Effector memory CD8-positive, alpha-beta T cell (primary cell): ENCODE measurements at places on chromosomes 1 and 21.

DNA sequence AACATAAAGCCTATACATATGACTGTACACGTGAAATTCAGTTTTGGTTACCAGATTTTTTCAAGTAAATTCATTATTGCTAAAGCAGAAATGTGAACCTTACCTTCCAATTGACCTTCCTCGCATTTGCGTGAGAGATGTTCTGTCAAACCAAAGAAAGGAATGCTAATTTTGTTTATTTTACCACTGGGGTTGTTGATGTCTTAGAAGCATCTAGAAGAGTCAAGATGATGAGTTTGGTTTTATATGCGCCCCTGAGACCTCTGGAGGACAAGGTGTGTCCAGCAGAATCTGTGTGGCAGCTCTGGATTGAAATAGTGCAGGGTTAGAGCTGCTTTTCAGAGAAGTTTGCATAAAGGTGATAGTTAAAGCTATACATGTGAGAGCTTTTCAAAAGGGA lies 48.4 kb downstream of the ZBTB40 start:
- DNase-seq = no peak

- DNase-seq = no peak
Observed at GRCh38 chr1:1210726-1211540, 3.0 kb downstream of the TNFRSF4 start.

DNA sequence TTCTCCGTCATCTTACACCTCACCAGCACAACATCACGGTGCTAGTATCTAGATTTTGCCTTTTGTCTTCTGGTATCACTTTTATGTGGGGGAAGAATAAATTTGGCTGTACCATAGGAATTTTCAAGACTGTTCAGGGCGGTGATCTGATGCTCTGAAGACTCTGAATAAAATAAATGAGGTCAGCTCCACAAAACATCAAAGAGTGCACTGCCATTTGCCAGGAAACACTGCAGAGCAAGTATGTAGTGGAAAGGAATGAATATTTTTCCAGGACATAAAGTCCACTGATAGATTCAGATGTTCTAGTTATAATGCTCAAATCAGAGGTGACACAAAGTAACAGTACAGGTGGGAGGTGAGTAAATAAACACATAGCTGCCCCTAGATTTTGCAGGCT lies 56.3 kb downstream of the ZP4 start:
- no peak for DNase-seq

GRCh38 chr1:35932158-35932636 lies 1.3 kb downstream of the AGO3 start:
- no peak for DNase-seq

GRCh38 chr1:109697066-109697465 lies 9.4 kb downstream of the GSTM1 start:
- no peak for DNase-seq

GRCh38 chr1:158049853-158050252 lies 56.4 kb downstream of the KIRREL1 start:
- DNase-seq = no peak

DNA sequence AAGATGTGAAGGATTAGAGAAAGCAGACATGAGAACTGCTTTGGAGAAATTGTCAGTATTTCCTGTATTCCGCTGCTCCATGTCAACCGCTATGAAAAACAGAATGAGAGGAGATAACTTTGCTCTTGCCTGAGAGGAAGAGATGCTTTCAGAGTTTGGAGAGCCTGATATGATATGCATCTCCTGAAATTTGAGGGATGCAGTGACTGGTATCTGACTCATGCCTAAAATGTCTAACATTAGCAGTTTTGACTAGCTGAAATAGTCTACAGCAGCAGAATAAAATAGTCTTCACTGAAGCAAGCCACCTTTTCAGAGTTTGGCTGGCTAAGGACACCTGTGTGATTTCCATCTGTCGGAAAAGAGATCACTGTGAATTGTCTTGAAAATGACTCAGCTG lies 165.8 kb upstream of the LRRC7 start:
- DNase-seq = no peak

- no peak for DNase-seq
Observed at GRCh38 chr1:229191066-229191674, 79.7 kb upstream of the RAB4A start.

GRCh38 chr1:29381426-29381825 lies 145.1 kb downstream of the PTPRU start:
- no peak for DNase-seq

DNA sequence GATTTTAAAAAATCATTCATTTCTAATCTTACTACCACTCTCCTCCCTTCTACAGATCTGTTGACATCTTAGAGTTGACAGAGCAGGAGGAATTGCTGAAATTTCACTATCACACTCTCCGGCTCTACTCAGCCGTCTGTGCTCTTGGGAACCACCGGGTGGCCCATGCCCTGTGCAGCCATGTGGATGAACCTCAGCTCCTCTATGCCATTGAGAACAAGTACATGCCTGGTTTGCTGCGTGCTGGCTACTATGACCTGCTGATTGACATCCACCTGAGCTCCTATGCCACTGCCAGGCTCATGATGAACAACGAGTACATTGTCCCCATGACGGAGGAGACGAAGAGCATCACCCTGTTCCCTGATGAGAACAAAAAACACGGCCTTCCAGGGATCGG lies 276.7 kb downstream of the ZP4 start:
- no peak for DNase-seq

GRCh38 chr1:26970810-26971209 lies 10.5 kb upstream of the KDF1 start:
- no peak for DNase-seq

DNA sequence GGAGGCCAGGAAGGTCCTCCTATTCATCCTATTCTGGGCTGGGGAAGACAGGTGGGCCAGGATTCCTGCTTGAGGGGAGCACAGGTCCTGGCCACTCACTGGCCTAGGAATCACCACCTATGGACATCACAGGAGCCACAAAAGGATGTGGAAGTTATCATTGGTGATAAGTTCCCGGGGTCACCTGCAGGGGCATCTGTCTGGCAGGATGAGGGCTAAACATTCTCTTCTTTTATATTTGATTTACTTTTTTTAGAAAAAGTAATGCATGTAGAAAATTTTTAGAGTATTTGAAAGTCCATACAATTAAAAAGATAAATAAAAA lies 33.2 kb upstream of the KIAA0040 start:
- DNase-seq = no peak

GRCh38 chr1:35129080-35129479 lies 49.9 kb downstream of the ZMYM1 start:
- no peak for DNase-seq

DNA sequence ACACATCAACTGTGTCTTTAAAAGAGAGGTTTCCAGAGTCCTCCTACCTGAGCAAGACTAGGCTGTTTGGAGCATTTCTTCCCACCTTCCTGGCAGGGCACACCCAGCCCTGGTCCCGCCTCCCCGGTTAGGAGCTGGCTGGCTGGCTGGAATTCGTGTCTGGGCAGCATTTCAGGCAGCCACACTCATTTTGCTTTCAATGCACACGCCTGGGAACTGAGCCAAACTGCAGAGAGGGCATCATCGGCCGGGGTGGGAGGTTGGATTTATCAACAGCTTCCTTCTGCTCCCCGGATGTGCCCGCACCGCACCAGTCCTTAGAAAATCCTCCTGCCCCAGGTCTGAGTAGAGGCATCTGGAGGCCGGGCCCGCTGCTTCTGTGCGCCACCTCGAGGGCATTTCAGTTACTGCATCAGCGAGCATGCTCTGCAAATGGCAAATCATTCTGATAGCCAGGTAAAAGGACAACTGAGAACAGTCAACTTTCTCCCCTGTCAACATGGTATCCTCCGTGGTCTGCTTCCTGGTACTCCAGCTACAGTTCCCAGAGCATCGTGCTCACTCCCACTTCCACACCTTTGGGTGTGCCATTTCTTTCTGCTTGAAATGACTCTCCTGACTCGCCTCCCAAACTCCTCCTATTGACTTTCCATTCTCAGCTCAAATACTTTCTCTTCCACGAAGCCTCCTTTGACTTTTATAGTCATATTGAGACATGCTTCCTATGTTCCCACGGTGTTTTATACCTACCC lies 20.6 kb downstream of the TCEA3 start:
- DNase-seq = peak; percentile 81

- DNase-seq = no peak
Observed at GRCh38 chr1:202259705-202260104, 66.1 kb downstream of the LGR6 start.

GRCh38 chr1:17156108-17156507 lies 36.9 kb upstream of the PADI2 start:
- no peak for DNase-seq

DNA sequence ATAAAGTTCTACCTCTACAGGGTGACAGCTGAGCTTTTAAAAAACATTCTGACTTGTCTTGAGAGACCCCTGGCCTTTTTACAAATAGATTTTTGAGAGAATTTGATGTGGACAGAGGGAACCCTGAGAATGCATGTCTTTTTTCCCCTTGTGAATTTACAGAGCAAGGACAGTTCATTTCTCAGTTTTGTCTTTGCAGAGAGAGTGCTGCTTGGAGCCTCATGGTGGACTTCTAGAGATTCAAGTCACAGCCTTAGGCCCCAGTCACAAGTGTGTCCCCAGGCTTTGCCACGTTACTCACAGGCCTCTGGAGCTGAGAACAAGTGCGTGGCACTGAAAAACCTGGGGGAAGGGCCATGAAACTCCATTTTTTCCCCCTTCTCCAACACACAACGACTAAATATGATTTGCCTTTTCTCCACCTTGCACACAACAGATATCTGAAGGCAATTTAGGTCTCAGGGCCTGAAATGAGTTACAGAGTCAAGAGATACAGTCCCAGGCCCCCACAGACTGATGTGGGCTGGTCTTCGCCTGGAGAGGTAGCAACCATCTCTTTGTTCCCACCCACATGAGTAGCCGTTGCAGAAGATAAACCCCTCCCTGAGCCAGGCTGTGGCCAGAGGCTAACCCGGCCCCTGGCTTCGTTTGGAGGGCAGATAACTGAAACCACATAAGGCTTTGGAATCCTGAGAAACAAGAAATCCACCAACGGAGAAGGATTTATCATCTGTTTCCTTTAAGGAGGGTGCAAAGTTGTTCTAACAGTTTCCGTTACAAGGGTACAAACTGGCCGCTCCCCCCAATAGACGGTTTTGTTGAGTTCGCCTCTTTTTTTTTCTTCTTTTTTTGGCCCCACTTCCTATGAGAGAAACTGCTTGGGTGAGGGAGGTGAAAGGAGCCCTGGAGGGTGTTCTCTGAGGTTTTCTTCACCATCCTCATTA lies 1.0 kb upstream of the PIGV start:
- DNase-seq = no peak

GRCh38 chr1:82179131-82179530 lies 378.4 kb downstream of the ADGRL2 start:
- DNase-seq = no peak

GRCh38 chr1:192435704-192436103 lies 118.9 kb downstream of the RGS21 start:
- DNase-seq = no peak

DNA sequence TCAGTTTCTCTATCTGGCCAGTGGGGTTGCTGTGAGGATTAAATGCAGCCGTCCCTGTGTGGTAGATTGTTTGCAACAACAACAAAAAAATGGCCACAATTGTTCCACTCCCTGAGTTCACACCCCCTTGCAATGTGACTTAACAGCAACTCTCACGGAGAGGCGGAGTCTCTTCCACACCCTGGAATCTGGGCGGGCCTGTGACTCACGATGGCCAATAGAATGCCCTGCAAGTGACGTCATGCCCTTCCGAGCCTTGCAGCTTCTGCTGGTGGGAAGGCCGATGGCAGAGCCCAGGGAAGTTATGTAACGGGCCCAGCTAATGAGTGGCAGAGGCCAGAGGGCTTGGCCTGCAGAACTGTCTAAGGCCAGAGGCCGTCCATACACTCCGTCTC lies 87.9 kb downstream of the RIPK4 start:
- DNase-seq = no peak

- DNase-seq = no peak
Observed at GRCh38 chr1:110620250-110620615, 14.1 kb upstream of the KCNA2 start.

DNA sequence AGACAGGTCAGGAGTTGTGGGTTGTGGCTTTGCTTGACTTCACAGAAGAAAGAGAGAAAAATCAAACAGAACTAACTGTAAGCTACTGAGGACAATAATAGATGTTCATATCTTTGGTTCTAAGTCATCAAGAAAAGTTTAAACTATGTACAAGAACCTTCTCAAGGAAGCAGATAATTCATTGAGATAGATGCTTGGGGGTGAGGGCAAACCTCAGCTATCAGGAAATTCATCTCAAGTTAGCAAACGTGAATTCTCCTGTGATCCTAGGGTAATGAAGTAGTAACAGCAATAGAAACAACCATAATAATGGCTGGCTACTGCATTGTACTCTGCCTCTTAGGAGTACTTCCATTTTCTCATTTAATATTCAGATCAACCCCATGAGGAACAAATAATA lies 506.2 kb downstream of the PLPP3 start:
- no peak for DNase-seq

- DNase-seq = no peak
Observed at GRCh38 chr1:100299521-100300222, 33.7 kb downstream of the RTCA start.

DNA sequence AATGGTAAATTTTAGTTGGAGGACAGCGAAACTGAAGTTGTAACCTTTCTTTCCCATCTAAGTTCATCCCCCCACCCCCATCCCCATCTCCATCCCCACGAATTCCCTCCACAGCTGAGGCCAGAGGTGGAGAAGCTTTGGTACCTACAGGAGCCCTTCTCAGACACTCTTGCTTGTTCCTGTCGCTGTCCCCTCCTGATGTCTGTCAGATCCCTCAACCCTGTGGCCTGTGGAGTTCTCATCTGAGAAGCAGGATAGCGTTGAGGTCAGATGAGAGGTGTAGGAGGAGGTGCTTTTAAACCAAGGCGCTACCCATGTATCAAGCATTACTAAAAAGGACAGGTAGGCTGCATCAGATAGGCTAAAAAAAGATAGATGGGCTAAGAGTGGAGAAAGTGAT lies 769 bp downstream of the NTPCR start:
- DNase-seq = peak; percentile 17

DNA sequence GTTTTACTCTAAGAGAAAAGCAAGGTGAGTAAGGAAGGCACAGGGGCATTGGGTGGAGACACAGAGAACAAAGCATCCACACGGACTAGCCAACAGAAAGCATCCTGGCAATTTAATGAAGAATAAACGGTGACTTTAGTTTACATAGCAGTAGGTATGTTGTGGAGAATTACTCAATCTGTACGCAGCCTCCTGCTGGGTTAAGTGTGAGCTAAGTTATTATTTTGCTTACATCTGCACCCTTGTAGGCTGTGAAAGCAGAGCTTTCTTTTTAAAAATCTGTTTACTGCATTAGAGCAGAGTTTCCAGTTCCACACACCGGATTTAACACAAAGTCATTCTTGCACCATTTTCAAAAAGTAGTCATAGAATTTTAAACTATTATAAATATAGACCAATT lies 144.5 kb downstream of the AKT3 start:
- DNase-seq = no peak

DNA sequence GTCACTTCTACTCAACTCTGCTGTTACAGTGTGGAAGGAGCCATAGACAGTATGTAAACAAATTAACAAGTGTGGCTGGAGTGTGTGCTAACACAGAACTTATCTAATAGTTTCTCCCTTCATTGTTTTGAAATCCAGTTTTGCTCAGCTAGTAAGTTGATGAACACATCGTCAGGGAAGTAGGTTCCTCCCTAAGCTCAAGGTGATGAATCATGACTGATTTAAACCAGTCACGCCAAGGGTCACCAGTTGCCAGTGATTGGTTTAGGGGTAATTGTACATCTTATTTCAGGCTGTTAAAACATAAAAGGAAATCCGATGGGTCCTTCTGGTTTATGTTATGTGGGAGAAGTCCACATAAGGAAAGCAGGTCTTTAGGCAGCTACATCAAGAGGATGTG lies 97.0 kb upstream of the CHODL start:
- no peak for DNase-seq

- no peak for DNase-seq
Observed at GRCh38 chr1:55579332-55580001, 364.3 kb upstream of the USP24 start.

- no peak for DNase-seq
Observed at GRCh38 chr1:55530749-55531478, 315.8 kb upstream of the USP24 start.
